ENCODE measurements at places on chromosomes 13 and 19.

GRCh38 chr19:670609-671075 lies 5.5 kb upstream of the FSTL3 start:
- no peak for DNase-seq

GRCh38 chr13:46327246-46327645 lies 59.8 kb downstream of the RUBCNL start:
- DNase-seq: no peak

DNA sequence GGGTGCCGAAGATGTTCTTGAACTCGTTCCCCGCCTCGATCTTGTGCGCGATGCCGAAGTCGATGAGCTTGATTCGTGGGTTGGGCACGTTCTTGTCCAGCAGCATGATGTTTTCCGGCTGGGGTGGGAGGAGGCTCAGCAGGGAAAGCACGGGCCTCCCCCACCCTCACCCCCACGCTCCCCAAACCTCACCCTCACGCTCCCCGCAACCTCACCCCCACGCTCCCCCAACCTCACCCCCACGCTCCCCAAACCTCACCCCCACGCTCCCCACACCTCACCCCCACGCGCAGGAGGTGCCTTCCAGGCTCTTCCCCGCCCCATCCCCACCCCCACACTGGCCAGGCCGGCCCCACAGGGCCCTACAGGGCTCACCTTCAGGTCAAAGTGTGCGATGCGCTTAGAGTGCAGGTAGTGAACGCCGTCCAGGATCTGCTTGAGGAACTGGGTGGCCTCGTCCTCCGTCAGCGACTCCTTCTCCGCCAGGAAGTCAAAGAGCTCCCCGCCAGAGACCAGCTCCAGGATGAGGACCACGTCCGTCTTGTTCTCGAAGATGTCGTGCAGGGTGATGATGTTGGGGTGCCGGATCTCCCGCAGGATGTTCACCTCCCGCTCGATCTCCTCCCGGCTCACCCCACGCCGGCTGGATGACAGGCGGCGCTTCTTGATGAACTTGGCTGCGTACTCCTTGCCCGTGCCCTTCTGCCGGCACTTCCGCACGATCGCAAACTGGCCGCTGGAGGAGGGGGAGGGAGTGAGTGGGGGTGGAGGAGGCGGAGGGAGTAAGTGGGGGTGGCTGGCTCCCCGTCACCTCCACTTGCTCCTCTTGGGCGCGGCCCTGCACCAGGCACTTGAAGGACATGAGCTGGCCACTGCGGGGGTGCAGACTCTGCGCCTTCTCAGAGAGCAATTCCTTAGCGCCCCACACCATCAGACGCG lies 6.4 kb downstream of the DAPK3 start:
- no peak for DNase-seq

GRCh38 chr13:96248103-96248502 lies 158.2 kb downstream of the HS6ST3 start:
- no peak for DNase-seq

DNA sequence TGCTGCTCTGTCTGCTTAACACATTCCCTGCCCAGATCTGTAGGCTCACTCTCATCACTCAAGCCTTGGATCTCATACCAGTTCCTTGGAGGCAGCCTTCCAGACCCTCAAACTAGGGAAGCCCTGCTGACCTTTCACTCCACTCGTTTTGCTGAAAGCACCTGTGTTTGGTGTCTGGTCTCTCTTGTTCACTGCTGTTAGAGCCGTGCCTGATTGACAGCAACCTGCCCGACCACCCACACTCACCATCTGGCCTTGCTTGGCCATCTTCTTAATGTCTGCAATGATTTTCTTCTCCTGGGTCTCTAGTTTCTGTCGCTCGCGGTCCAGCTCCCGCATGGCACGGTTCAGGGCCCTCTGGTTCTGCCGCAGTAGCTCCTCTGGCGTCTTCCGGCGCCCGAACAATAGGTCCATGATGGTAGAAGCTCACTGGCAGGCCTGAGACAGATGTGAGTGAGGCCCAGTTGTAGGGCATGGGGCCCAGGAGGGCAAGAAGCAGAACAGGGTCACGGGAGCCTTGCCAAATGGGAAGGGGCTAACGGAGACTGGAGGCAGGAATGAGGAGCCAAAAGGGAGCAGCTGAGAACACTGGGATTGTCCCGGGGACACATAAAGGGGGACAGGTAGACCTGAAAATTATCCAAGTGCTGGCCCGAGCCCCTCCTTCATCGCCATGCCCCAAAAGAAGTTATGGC lies 959 bp downstream of the CHMP2A start:
- no peak for DNase-seq

DNA sequence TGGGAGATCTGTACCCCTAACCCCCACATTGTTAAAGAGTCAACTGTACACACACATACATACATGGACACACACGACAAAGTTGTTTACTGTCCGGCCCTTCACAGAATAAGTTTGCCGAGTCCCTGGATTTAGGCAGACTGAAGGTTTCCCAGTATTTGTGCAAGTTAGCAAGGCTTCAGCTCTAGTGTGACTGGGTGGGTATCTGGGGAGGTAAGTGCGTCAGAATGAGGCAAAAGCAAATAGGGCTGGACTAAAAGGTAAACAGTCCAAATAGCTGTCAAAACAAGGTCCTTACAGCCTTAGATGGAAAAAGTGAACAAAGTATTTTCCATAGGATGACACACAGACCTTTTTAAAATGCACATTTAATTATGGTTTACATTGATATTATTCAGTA lies 228.4 kb upstream of the UFM1 start:
- DNase-seq: no peak

GRCh38 chr13:103107580-103107979 lies 41.4 kb upstream of the SLC10A2 start:
- no peak for DNase-seq

DNA sequence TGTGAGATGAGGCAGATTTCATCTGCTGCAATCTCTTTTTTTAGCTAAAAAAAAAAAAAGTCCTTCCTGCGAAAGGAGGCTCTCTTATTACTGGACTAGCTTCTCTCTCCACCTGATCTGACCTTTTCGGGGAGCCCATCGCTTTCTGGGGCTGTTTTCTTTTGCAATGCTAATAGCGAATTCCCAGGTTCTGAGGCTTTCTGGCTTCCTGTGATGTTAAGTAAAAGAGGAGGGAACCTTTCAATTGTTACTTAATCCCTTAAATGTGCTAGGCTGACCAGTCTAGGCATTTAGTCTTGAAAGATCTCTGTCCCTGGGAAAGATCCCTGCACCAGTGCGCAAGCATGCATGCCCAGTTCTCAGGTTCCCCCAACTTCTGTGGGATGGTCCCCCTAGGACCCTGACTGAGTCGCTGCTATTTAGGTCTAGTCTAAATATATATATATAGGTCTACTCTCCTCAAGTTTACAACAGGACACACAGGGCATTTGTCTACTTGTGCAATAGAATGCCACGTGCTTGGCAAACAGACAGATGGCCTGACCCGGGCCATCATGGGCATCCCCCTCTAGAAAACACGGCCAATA lies 224.7 kb downstream of the ZNF536 start:
- no peak for DNase-seq

DNA sequence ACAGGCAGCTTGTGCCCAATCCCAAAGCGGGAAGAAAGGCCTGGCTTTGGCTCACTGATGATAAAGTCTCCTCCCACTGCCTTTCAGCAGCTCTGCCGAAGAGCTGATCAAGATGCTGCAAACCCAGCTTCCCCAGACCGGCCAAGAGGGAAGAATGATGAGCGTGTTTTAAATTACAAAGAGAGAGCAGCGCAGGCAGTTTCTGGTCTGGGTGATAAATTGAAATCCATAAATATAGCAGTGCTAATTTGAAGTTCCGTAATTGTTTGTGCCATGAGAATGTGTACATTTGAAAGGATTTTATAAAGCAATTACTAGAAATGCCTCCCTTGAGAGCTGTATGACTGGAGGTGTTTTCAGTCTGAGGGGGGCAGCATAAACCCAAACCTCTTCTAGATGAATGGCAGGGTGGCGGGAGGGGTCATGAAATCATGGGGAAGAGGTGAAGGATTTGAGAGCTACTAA lies 171.8 kb downstream of the STK24 start:
- no peak for DNase-seq

DNA sequence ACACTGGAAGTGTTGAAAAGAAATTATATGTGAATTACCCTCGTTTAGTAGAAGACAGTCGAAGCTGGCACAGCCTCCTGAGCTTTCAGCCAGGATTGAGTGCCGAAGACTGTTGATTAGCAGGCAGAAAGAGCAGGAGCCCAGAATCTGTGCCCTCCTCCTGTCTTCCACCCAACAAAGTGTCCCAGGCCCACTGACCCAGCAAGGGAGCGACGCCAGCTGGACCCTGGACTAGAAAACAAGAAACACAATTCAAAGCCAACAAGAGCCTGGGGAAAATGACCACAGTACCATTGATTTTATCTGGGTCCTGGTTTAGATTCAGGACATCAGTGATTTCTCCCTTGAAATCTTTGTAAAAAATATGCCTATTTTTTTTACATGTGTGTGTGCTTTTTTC lies 120.7 kb downstream of the RXFP2 start:
- no peak for DNase-seq

DNA sequence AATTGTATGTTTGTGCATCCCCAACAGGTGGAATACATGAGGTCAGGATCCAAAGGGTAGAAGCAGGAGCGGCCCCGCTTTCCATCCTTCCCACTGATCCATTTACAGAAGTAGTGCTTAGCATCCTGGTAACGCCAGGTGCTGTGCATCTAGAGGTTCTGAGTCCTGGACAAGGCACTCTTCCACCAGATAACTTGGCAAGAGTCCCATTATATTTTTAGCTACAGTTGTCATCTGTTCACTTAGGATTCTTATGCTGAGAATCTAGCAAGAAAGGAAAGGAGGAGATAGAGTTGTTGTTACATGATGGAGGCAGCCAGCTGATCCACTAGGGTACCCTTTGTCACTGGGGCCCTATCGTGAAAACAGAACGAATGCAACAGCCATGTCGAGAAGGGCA lies 389.5 kb upstream of the ZNF507 start:
- DNase-seq: no peak

DNA sequence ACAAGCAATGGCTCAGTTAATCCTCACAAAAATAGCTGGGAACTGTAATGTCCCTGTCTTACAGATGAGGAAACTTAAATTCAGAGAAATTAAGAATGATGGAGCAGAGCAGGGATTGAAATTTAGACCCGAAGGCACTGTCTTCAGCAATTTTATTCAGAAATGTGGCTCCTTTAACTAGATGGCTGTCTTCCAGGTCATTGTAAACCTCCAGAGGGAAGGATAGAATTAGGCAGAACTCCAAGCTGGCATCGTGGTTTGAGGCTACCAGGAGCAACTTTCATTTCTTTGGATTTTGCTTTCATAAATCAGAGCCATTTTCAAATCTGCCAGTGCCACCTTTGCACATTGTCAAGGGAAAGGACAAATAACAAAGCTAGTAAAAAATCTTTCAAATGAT lies 339.0 kb downstream of the DCT start:
- DNase-seq: no peak

DNA sequence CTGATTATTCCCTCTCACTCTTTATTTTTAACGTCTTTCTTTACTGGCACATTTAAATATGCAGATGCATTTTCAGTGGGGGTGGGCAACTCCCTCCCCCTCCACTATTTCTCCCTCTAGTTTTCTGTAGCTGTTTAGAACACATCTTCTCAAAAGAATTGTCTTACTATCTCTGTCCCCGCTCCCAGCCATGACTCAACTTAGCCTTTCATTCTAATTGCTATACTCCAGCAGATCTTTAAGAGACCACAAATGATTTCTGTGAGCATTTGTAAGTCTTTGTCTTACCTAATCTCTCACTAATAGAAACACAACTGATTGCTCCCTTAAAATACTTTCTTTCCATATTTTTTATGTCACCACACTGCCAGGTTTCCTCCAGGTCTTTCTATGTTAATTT lies 350.9 kb downstream of the SPRY2 start:
- no peak for DNase-seq

GRCh38 chr19:5487222-5487621 lies 32.0 kb downstream of the ZNRF4 start:
- DNase-seq: no peak

GRCh38 chr13:41199526-41199925 lies 5.2 kb upstream of the KBTBD7 start:
- no peak for DNase-seq

DNA sequence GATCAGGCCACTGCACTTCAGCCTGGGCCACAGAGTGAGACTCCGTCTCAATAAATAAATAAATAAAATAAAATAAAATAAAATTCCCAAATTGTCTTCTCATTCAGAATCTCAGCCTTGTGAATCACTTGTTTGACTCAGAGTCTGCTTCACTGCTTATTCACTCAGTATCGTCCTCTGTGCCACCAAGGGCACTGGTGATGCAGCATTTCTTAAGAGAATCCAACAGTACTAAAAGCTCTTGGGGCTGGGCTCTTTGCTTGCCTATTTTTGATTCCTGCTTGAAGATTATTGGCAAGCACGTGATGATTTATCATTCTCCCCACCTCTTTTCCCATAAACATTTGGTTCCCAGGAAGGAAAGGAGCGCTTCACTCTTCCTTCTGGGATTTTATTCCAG lies 54.8 kb upstream of the HMGB1 start:
- no peak for DNase-seq

- no peak for DNase-seq
Observed at GRCh38 chr19:39413272-39413910, 922 bp downstream of the PLEKHG2 start.

DNA sequence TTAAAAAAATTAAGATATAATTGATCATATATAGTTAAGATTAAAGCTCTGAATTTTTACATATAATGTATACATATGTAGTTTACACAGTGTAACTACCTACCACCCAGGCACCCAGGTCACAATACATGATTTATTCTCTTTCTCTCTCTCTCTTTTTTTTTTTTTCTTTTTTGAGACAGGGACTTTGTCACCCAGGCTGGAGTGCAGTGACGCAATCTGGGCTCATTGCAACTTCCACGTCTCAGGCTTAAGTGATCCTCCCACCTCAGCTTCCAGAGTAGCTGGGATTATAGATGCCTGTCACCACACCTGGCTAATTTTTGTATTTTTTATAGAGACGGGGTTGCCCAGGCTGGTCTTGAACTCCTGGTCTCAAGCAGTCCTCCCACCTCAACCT lies 18.8 kb upstream of the CLASRP start:
- no peak for DNase-seq

GRCh38 chr19:47436712-47437401 lies 17.5 kb upstream of the MEIS3 start:
- peak; percentile 57 for DNase-seq

GRCh38 chr13:31074756-31075155 lies 86.9 kb downstream of the HSPH1 start:
- no peak for DNase-seq

DNA sequence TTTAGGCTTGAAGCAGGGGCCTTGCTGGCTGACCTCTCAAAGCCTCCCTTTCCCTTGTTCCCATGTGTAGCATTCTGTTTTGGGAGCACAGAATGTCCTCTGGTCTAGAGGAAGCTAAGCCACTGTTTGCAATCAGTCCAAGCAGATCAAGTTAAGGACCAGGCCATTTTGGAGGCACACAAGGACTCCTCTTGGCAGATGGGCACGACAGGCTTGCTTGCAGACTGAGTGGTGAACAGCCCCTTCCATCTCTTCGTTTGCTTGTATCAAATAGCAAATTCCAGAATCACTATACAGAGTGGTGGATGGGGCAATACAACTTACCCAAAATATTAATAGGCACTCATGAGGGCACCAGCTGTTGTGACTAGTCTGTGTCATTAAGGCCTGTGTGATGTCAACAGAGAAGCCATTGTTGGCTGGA lies 215.5 kb upstream of the SERP2 start:
- no peak for DNase-seq

All from T-helper 22 cell (primary cell).